ENCODE measurements at places on chromosomes 5 and 9. TPM values are rescaled to one million over a fixed set of nuclear protein-coding genes. Genes with fewer than 3 reads are reported as not detected.
A peak's percentile ranks its signal among the peaks of the same experiment; 100 is the strongest.

DNA sequence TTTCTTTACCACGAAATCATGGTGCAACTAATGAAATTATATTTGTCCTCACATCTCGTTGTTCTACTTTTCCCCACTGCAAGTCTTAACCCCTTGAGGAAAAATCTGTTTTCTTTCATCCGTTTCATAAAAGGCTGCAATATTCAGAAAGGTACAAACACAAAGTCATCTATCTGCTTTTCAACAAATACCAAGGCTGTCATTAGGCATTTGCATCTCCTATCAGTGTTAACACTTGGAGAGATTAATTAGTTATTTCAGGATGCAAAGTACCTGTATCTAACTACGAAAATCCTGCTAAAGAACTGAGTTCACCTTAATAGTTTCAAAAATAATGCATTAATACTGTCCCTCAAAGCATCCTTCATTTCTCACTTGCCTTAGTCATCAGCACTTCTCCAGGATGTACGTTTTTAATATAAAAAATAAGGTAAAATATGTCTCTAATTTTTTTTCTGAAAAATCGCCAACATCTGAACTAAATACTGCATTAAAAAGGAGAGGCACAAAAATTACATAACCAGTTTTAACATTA lies 1.8 kb downstream of the ARRDC3 start:
- no peak for DNase-seq
- peak overlapping the region; percentile 92 for H3K27ac ChIP-seq
- peaks cover 35% of the 10 kb centered on the region for H3K4me1 ChIP-seq
- peak overlapping the region; percentile 73 for H3K4me3 ChIP-seq

- H3K27ac ChIP-seq = no peak overlapping the region
- DNase-seq = no peak
- H3K4me3 ChIP-seq = no peak overlapping the region
- no peaks in the 10 kb centered on the region for H3K27me3 ChIP-seq
- no peaks in the 10 kb centered on the region for H3K4me1 ChIP-seq
Observed at GRCh38 chr9:129390541-129390940, 212.5 kb upstream of the IER5L start.

- no peaks in the 10 kb centered on the region for H3K4me1 ChIP-seq
- H3K27me3 ChIP-seq = no peaks in the 10 kb centered on the region
- H3K4me3 ChIP-seq = no peak overlapping the region
- peaks cover 13% of the 10 kb centered on the region for H3K36me3 ChIP-seq
Observed at GRCh38 chr5:154000703-154001102, 38.0 kb downstream of the FAM114A2 start.

- no peaks in the 10 kb centered on the region for H3K27me3 ChIP-seq
- H3K4me1 ChIP-seq = no peaks in the 10 kb centered on the region
- DNase-seq = no peak
- no peaks in the 10 kb centered on the region for H3K36me3 ChIP-seq
- H3K27ac ChIP-seq = no peak overlapping the region
- no peak overlapping the region for H3K4me3 ChIP-seq
Observed at GRCh38 chr9:136784997-136785361, 6.2 kb upstream of the TMEM141 start.

DNA sequence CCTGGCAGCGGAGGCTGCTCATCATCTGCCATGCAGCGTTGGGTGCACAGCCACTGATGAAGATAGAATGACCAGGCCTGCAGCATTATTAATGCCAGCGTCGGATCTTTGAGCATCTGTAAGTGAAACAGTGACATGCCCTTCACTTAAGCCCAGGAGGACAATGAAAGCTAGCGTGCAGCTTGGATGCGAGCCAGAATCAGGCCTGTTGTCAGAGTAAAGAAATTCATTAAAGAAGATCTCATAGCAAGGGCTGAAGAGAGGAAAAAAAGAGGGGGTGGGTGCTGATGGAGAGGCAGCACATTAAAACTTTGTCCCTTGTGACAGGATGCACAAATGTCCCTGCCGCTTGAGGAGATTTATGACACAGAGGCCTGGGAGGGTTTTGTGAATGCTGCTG lies 186.1 kb upstream of the MAST4 start:
- H3K27ac ChIP-seq = no peak overlapping the region
- no peaks in the 10 kb centered on the region for H3K36me3 ChIP-seq
- no peak for DNase-seq

GRCh38 chr5:123720955-123721354 lies 209.0 kb downstream of the CSNK1G3 start:
- no peak for DNase-seq
- no peaks in the 10 kb centered on the region for H3K27me3 ChIP-seq
- no peak overlapping the region for H3K27ac ChIP-seq
- no peaks in the 10 kb centered on the region for H3K36me3 ChIP-seq

- DNase-seq = no peak
- no peak overlapping the region for H3K4me3 ChIP-seq
- no peaks in the 10 kb centered on the region for H3K4me1 ChIP-seq
- no peaks in the 10 kb centered on the region for H3K27me3 ChIP-seq
- no peaks in the 10 kb centered on the region for H3K36me3 ChIP-seq
Observed at GRCh38 chr5:33490071-33490665, 49.4 kb downstream of the TARS1 start.

DNA sequence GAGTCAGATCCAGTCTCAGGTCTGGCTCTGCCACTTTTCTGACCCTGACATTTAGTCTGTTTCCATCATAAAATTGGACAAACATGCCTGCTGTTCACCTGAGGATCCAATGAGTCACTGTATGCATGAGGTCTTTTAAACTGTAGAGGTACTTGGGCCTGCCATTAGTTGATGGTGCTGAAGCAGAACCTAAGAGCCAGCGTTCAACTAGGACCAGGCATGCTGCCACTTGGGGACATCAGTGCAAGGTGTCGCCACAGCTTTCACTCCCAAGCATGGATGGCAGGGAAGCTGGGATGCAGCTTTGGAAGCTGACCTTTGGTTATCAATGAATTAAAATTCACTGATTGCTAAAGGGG lies 37.1 kb downstream of the NEUROG1 start:
- H3K4me3 ChIP-seq = no peak overlapping the region
- no peak for DNase-seq
- no peaks in the 10 kb centered on the region for H3K27me3 ChIP-seq
- no peak overlapping the region for H3K27ac ChIP-seq

DNA sequence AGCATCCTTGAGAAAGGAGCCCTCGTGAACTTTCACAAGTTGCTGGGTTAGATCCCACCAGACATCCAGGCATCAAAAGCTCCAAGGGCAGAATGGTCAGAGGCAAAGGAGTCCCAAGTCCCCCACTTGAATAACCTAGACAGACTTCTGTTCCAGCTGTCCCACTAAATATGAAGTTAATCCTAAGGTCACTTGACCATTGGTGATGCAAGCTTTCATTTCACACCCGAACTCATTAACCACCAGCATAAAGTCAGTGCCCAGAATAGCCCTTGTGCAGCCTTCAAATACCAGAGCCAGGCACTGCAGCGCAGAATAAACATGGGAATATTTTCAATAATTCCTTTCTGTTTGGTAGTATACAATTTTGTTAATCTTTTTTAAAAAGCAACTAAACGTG lies 28.9 kb downstream of the OXCT1 start:
- peak overlapping the region; percentile 25 for H3K27ac ChIP-seq
- no peaks in the 10 kb centered on the region for H3K27me3 ChIP-seq
- no peaks in the 10 kb centered on the region for H3K36me3 ChIP-seq
- no peak for DNase-seq

GRCh38 chr9:110426052-110426709 lies 88.5 kb upstream of the TXNDC8 start:
- peaks cover 6% of the 10 kb centered on the region for H3K36me3 ChIP-seq
- no peak overlapping the region for H3K4me3 ChIP-seq
- DNase-seq = no peak
- no peaks in the 10 kb centered on the region for H3K4me1 ChIP-seq
- H3K27me3 ChIP-seq = no peaks in the 10 kb centered on the region
- H3K27ac ChIP-seq = no peak overlapping the region

DNA sequence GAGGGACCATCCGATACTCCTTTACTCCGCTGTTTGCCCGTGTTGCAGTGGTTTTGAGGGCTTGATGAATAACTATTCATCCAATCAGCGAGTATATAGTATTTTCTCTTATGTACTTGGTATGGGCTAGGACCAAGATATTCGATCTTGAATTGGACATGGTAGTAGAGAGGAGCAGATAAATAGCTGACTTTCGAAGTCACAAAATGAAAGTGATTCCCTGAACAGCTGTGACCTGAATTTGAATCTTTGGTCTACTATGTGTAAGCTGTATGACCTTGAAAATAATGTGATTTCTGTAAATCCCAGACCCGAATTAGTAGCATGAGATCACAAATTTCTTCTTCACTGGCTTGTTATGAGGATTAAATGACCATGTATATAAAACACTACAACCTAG lies 134.4 kb downstream of the TUSC1 start:
- DNase-seq = no peak
- no peaks in the 10 kb centered on the region for H3K36me3 ChIP-seq
- H3K4me3 ChIP-seq = no peak overlapping the region
- H3K27me3 ChIP-seq = no peaks in the 10 kb centered on the region
- H3K27ac ChIP-seq = no peak overlapping the region
- H3K4me1 ChIP-seq = no peaks in the 10 kb centered on the region

DNA sequence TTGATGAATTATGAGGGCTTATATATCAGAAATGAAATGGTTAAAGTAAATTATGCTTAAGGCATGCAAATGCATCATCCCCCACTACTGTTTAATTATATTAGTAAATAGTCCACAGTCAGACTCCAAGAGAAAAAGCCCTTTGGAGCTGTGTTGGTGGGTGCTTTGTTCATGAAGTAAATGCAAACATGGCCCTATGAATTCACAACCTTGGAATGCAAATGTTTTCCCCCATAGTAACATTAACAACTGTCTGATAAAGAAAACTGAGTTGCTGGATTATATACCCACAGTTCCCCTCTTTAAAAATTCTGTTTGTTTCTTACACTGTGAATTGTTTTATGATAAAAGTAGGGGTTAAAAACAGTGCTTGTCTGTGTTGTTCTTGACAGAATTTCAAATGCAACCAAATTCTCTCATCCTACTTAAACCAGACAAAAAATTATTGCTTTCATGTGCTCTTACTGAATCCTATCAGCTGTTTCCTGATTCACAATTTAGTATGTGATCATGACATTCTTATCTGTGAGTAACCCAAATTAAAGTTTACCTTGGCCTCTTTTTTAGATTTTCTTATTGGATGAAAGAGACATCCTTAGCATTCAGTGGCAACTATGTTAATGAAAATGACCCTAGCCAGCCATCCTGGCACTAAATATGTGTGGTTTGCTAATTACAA lies 48.5 kb upstream of the SNCAIP start:
- H3K4me3 ChIP-seq = no peak overlapping the region
- H3K27me3 ChIP-seq = no peaks in the 10 kb centered on the region
- no peak overlapping the region for H3K27ac ChIP-seq
- no peaks in the 10 kb centered on the region for H3K4me1 ChIP-seq
- no peak for DNase-seq

GRCh38 chr5:124342584-124342983 lies 403.9 kb downstream of the ZNF608 start:
- peaks cover 18% of the 10 kb centered on the region for H3K4me1 ChIP-seq
- no peak for DNase-seq
- no peak overlapping the region for H3K27ac ChIP-seq
- H3K4me3 ChIP-seq = no peak overlapping the region
- H3K27me3 ChIP-seq = no peaks in the 10 kb centered on the region

- DNase-seq = no peak
- no peaks in the 10 kb centered on the region for H3K4me1 ChIP-seq
- no peak overlapping the region for H3K27ac ChIP-seq
- H3K36me3 ChIP-seq = no peaks in the 10 kb centered on the region
Observed at GRCh38 chr9:116629634-116630033, 57.5 kb upstream of the TRIM32 start.

RALGDS gene
- 98.8 TPM for total RNA-seq

PHAX gene
- 23.4 TPM for total RNA-seq

SIT1 gene
- total RNA-seq = not detected

GTF3C5 gene
- total RNA-seq = 40.6 TPM

PPP3R2 gene
- not detected for total RNA-seq

SELENOP gene
- total RNA-seq = 392 TPM

PCDHGA8 gene
- total RNA-seq = 7.5 TPM

GPR150 gene
- total RNA-seq = not detected

ASPN gene
- 122 TPM for total RNA-seq

CHSY3 gene
- 28.3 TPM for total RNA-seq

FOXD4L3 gene
- not detected for total RNA-seq

C5orf34 gene
- 3.0 TPM for total RNA-seq

Data from thoracic aorta (tissue), 2 donors.